Femur (tissue), 1 donor: ENCODE measurements at places on chromosomes 6 and 20.

DNA sequence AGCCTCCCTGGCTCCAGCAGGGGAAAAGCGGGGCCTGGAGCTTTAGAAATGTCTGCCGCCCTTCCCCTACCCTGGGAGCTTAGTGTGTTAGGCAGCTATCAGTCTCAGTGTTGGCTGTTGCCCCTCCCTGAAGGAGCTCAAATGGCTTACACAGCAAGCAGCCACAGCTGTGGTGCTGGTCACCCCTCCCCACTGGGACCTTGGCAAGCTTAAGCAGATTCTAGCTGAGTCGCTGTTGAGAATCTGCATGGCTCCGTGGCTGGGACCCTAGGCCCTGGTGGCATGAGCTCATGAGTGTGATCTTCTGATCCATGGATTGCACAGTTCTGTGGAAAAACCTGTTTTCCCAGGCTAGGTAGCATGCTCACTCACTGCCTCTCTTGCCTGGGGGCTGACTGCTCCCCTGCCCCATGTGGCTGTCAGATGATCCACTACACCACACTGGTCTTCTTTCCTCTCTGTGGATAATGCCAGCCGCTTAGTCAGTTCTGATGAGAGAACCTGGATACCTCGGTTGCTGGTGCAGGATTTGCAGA is 714.0 kb downstream of the MAFB start:
- DNase-seq: no peak

DNA sequence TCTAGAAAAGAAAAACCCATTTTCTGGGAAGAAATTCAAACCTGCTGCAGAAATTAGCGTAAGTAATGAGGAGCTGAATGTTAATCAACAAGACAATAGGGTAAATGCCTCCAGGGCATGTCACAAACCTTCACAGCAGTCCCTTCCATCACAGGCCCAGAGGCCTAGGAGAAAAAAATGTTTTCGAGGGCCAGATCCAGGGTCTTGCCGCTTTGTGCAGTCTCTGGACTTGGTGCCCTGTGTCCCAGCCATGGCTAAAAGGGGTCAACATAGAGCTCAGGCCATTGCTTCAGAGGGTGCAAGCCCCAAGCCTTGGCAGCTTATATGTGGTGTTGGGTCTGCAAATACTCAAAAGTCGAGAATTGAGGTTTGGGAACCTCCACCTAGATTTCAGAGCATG is 99.8 kb downstream of the STXBP5 start:
- no peak for DNase-seq

GRCh38 chr20:3276680-3277015 is 37.7 kb upstream of the SLC4A11 start:
- no peak for DNase-seq

DNA sequence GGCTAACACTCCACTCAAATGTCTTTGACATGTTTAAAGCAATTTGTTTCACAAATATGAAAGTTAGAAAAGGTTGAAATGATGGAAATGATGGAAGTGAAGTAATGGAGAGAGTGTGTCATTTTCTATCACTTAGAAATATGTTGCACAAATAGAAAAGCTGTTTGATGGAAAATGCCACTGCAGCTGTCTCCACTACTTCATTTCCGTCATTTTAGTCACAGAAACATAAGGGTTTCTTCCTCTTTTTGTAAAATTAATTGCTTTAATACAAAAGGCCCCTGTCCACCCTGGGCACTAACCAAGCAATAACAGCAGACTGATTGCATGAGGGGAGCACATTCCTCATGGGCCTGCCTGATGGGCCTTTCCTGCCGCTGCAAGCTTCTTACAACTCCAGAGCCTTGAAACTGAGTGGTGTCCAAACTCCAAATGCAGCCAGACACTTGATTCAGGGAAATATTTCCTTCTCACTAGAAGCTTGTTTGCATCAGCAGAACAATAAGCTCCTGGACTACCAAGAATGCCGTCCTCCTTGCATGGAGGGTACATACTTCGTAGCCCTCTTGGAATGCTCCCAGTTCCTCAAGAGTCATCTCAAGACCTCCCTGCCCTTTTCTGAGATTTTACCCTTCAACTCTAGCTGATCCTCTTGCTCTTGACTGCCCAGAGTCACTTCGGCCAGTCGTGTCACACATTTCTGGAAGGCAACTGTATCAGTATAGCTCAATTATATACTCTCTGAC is 36.1 kb downstream of the F13A1 start:
- no peak for DNase-seq

DNA sequence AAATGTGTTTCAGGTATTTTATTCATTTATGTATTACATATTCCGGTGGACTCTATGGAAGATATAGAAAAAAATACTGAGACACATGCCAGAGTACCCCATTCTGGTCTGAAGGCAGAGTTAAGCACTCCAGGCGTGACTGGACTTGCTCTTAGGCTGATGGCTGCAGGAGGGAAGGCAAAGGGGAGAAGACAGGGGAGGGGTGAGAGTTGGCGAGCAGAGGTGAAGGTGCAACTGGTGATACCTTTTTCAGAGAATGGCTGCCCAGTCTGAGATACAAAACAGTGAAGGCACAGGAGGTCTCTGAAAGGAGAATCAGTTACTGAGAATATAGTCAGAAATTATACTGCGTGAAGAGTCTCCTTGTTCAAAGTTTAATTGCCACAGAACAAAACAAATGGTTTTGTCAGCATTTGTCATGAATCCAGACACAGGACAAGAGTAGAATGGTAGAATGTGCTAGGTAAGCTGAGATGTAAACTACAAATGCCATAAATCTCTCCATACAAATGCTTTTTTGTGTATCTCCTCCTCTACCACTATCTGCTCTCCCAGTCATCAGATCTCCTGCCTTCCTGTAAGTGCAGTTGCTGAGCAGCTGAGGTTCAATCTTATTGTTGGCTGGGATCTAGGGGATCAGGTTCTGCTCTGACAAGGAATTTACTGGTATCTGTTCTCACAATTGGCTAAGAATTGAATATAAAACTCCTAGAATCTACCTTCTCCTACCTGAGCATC is 104.2 kb upstream of the DST start:
- DNase-seq: no peak

DNA sequence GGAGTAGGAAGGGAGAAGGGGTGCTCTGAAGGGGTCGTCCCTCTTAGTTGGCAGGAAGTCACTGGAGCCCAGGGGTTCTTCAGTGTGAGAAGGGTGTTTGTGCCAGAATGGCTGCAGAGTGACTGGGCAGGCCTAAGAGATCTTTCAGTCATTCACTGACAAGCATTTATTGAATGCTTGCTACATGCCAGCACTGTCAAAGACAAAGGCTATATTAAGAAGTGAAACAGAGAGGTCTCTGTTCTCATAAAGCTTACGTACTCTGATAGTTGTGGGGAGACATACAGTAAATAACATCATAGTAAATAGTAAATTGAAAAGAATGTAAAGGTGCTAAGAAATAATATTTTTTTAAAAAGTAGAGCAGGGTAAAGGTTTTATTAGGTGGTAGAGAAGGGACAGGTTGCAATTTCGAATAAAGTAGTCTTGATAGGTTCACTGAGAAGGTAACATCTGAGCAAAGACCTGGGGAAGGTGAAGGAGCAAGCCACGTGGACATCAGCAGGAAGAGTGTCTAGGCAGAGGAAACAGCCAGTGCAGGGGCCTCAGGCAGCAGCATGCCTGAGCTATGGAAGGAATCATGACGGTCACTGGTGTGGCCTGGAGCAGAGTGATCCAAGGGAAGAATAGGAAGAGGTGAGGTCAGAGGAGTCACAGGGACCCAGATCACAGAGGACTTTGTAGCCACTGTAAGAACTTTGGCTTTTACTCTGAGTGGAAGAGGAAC is 36.3 kb upstream of the RNF8 start:
- no peak for DNase-seq

DNA sequence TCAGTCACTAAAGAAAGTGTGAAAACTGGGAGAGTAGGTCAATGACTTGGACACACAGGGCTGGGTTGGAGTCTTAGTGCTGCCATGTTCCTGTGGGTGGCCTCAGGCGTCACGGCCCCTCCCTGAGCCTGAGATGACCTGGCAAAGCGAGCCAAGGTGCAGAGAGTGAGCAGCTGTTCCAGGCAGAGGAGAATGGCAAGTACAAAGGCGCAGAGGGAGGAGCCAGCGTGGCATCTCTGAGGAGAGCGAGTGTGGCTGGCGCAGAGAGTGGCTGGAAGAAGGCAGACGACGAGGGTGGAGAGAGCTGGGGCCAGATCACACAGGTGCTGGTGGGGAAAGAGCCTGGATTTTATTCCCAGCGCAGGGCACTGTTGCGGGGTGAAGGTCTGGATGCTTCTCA is 20.6 kb upstream of the CHMP4B start:
- no peak for DNase-seq
